ENCODE measurements at places on chromosomes 13 and 19.

DNA sequence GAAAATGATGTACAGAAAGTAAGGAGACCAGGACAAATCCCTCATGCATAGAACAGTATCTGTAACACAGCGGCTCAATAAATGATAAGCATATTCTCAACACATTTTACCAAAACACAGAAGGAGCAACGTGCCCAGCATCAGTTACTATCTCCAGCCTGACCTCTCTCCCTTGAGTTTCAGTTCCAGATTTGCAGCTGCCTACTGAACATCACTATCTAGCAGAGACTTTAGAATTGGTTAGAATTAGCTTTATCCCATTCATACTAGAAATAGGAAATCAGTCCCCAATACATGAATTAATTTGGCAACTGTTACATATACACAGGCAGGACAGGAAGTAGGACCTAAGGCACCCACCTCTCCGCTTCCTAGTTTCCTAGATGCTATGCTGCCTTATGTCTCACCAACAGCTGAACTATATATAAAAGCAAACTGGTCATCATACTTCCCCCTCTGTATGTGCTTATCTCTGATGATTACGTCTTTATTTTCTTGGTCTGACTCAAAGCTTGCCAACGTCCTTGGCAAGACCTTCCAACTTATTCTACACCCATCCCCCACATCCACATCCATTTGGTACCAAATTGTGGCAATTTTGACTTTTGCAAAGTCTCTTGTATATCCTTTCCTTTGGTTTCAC, 61.1 kb downstream of the SACS start:
- no peak for DNase-seq

DNA sequence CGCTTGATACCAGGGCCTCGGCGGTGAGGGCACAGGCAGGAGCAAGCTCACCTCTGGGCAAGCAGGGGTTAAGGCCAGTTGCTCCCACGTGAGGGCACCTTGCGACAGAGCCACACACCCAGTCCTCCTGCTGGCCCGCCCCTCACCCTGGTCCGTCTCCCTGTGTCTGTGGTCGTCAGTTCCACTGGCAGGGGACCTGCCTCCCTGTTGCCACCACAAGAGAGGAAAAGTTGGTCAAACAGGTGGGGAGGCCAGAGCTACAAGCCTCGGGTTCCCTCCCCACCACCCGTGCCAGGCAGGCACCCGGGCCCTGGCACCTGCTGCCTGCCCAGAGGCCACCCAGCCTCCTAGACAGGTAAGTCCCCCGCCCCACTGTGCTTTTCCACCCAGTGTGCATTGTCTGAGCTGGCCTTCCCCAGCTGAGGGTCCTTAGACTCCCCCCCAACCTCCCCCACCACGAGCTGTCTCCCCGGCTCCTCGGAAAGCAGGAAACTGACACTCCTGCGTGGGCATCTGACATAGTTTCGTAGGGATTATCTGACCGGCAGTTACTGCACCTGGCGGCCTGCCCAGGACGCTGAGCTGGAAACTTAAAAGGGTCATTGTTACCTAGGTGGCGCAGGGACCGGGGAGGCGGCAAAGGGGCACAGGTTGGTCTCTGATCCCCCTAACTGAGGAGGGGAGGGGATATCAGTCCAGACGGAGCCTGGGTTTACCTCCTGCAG, at the start of gene TJP3:
Gene TJP3, plus strand, starts transcription at position 178 of the 725 bp plus-strand sequence. CDS start 20,049 bp downstream, outside the sequence.
- no peak for DNase-seq

GRCh38 chr19:984165-984967, at the start of gene WDR18:
Gene WDR18 (plus strand): TSS chr19:984345. CDS start chr19:984354, 9 bp downstream.
- peak; percentile 99 for DNase-seq

DNA sequence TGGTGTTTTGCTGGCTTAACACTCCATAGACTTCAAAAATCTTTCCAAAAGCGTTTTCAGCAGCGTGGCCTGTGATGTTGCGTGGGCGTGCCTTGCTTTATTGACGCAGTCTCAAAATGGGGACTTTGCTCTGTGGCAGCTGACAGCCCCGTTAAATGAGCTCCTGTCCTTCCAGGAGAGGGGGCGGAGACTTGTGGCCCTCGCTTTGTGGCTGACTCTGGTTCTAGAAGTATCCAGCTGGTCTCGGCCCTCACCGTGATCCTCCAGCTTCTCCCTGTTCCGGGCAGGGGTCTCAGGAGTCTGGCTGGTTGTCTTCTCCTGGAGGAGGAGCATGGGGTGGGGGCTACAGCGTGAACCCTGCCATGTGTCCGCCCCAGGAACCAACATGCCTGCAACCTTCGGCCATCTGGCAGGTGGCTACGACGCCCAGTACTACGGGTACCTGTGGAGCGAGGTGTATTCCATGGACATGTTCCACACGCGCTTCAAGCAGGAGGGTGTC, 8.4 kb upstream of the ZNF554 start:
- no peak for DNase-seq

GRCh38 chr13:24893863-24894262, 129.9 kb downstream of the RNF17 start:
- no peak for DNase-seq

- no peak for DNase-seq
Measured at GRCh38 chr13:83377491-83377890, 504.8 kb downstream of the SLITRK1 start.

GRCh38 chr19:43809762-43810696, 7.8 kb upstream of the LYPD5 start:
- peak; percentile 51 for DNase-seq

DNA sequence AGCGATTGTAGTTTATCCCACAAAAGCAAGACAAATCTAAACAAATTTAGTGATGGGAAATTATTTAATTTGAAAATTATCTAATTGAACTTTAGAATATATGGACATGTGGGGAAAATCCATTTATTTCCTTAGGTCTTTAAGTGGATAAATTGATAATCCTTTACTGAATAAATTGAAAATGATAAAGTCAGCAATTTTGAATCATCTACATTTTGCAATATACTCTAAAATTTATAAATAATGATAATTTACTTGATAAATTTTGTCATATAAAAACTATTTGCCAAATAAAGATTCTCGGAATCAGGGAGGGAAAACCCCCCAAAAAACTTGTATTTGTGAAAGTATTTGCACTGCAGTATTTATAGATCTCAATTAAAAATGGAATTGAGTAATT, 875.3 kb upstream of the SLITRK5 start:
- no peak for DNase-seq

- no peak for DNase-seq
Measured at GRCh38 chr19:40335855-40336600, 12.2 kb downstream of the C19orf47 start.

GRCh38 chr13:97160421-97160820, 61.7 kb upstream of the MBNL2 start:
- no peak for DNase-seq

All from COLO829 (cell line).